ENCODE measurements at places on chromosomes 11 and 22. TPM values are rescaled to one million over a fixed set of nuclear protein-coding genes. Genes with fewer than 3 reads are reported as not detected.

Gene WBP2NL
- 1.1 TPM for total RNA-seq

- H3K27me3 ChIP-seq: no peaks in the 10 kb centered on the region
- H3K27ac ChIP-seq: no peak overlapping the region
- H3K4me1 ChIP-seq: no peaks in the 10 kb centered on the region
- no peak overlapping the region for H3K4me3 ChIP-seq
- H3K36me3 ChIP-seq: no peaks in the 10 kb centered on the region
- no peak for DNase-seq
These were observed 1.4 kb downstream of the TSGA10IP start for GRCh38 chr11:65946655-65947054.

Gene MAPK8IP1
- total RNA-seq: 3.6 TPM

GRCh38 chr11:45856044-45856468, 8.8 kb downstream of the CRY2 start:
- no peaks in the 10 kb centered on the region for H3K27me3 ChIP-seq
- H3K27ac ChIP-seq: peak overlapping the region; percentile 51
- DNase-seq: no peak
- H3K36me3 ChIP-seq: no peaks in the 10 kb centered on the region
- H3K4me3 ChIP-seq: no peak overlapping the region

GRCh38 chr11:75208446-75208845, 32.1 kb upstream of the TPBGL start:
- H3K27me3 ChIP-seq: no peaks in the 10 kb centered on the region
- no peak overlapping the region for H3K4me3 ChIP-seq
- DNase-seq: no peak
- H3K27ac ChIP-seq: no peak overlapping the region

Gene USH1C
- total RNA-seq: 143 TPM
